AG10803 (cell line): ENCODE measurements at places on chromosomes 13 and 19.

- peak; percentile 31 for DNase-seq
Observed at GRCh38 chr13:51584731-51585672, 740 bp downstream of the WDFY2 start.

DNA sequence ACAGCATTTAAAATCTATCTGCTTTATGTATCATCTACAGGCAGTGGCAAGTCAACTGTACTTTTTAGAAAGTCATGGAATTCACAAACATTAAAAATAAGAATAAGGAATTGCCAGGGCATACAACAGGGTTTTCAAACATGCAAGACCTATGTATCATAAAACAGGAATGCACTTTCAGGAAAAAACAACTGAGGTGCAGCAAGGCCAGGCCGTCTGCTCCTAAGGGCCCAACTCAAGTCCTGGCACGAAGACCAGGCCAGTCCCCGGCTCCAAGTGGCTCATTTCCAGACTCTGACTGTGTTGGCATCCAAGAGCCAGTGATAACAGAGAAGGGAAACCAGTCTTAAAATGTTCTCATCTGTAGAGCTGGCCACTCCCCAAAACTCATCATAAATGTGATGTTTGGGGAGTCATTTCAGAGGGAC is 7.1 kb downstream of the RFX2 start:
- DNase-seq = peak; percentile 99

- DNase-seq = no peak
Observed at GRCh38 chr19:46296722-46297461, at the start of gene HIF3A. TSS of gene HIF3A (plus strand) at chr19:46297042. CDS start at chr19:46297077, 35 bp downstream.

DNA sequence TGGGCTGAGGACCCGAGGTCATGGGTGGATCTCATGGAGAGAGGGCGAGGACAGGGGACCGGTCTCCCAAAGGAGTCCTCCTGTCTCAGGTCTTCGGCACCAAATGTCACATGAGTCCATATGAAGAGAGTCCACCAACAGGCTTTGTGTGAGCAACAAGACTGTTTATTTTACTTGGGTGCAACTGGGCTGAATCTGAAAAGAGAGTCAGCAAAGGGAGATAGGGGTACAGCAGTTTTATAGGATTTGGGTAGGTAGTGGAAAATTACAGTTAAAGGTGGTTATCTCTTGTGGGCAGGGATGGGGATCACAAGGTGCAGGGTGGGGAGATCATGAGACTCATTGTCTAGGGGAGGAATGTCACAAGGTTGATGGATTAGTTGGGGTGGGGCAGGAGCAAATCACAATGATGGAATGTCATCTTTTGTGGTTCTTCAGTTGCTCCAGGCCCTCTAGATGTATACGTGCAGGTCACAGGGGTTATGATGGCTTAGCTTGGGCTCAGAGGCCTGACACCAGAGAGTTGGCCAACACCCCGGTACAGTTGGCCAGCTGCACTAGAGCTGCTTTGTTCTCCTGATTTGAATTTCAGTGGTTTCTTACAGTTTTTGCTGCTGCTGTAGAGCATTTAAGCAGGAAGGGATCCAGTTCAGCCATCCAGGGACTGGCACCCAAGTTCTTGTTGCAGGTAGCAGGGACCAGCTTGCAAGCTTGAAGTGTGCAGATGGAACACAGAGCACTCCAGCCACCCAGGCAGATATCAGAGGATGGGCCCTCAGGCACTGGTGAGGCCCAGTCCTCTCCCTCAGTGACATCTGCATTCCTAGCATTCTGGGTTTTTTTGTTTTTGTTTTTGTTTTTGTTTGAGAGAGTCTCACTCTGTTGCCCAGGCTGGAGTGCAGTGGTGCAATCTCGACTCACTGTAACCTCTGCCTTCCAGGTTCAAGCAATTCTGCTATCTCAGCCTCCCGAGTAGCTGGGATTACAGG is 26.4 kb upstream of the IGFL1 start:
- no peak for DNase-seq

- DNase-seq = no peak
Observed at GRCh38 chr13:112345826-112346172, 30.4 kb upstream of the SPACA7 start.

DNA sequence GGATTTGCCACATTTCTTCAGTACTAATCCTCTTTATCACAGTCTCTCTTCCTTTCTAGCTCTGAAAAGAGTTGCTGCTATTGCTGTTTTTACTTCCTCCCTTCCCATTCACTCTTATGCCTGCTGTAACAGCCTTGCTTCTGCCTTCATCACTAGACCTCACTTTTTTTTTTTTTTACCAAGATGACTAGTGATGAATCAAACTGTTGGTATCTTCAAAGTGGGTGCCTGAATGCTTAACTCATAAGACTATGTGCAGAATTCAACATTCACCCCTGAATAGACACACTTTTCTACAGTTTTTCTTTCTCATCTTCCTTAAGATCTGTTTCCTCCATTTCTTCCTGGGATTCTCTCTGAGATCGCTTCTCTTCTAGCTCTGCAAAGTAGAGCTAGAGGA is 217.2 kb upstream of the HTR2A start:
- peak; percentile 82 for DNase-seq

- no peak for DNase-seq
Observed at GRCh38 chr13:68199271-68199670, 969.1 kb upstream of the PCDH9 start.

DNA sequence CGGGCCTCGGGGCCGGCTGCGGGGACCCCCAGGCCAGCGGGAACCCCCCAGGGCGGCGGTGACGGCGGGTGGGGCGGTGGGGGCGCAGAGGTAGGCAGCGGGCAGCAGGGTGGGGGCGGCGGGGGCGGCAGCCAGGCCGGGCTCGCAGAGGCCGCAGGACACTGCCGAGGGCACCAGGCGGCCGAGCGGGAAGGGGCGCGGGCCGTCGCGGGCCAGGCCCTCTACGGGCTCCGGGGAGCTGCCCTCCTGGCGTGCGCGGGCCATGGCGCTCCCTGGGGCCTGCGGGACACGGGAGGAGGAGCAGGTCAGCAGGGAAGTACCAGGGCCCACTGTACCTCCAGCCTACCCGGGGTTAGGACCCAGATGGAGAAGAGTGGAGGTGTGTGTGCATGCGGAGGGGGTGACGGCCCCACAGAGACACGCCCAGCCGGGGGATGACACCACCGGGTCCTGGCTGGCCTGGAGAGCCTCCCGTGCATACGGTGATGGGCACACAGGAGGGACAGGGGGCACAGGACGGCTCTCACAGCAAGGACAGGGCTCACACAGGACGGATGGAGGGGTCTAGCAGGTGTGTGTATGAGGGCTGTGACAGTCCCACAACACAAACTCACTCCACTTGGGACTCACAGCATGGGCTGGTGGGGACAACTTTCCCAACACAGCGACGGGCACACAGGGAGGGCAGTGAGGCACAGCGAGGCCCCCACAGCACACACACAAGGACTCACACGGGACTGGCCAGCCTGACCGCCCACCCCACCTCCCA is 2.6 kb downstream of the BBC3 start:
- peak; percentile 48 for DNase-seq

- DNase-seq = peak; percentile 31
Observed at GRCh38 chr19:54439174-54439851, 9.7 kb upstream of the LENG8 start.

- DNase-seq = peak; percentile 75
Observed at GRCh38 chr19:3346677-3347353, 19.6 kb upstream of the NFIC start.

DNA sequence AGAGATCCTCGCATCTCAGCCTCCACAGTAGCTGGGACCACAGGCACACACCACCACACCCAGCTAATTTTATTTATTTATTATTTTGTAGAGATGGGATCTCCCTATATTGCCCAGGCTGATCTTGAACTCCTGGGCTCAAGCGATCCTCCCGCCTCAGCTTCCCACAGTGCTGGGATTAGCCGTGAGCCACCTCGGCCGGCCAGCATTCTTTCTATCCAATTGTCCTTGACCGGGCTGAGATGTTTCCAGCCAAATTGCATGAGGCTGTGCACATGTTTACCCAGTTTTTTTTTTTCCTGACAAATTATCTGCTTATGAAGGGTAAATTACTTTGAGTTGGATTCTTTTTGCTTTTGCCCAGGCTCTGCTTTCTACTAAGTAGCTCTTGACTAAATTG is 28.2 kb downstream of the UNC13A start:
- no peak for DNase-seq

- DNase-seq = no peak
Observed at GRCh38 chr13:95557013-95557412, 4.5 kb downstream of the CLDN10 start.

DNA sequence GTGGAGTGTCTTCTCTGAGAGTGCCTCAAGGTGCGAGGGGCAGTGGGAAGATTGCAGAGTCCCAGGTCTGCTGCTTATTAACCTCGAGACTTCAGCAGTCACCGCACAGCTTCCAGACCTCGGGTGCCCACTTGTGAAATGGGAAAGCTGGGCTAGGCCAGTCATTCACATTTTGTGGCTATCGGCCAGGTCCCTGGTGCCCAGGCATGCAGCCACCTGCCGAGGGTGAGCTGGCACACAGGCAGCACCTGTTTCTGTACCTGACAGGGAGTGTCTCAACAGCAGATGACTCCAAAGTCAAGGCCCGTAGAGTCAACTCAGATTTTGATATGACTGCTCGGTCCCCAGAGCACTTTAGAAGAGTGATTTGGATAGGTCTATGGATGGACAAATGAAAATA is 21.9 kb downstream of the UQCRFS1 start:
- DNase-seq = no peak

GRCh38 chr13:45817833-45818232 is 33.7 kb downstream of the SIAH3 start:
- no peak for DNase-seq

GRCh38 chr13:54357284-54357933 is 1328.8 kb downstream of the OLFM4 start:
- DNase-seq = no peak

DNA sequence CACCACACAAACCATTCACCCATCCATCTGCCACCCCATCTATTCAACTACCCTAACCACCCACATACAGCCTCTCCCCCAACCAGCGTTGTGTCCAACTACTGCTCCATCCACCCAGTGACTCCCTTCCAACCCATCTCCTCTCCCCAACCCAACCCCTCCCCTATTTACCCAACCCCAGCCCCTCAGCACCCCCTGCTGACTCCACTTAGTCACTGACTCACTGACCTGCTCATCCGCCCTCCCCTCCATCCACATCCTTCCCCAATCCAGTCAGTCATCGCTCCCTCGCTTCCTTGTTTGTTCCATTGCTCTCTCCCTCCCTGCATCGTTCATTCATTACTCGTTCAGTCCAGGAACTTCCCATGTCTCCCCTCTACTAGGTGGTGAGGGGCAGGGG is 39.2 kb downstream of the KCNC3 start:
- no peak for DNase-seq

- DNase-seq = peak; percentile 86
Observed at GRCh38 chr19:2962018-2962670, 15.2 kb upstream of the TLE6 start.

DNA sequence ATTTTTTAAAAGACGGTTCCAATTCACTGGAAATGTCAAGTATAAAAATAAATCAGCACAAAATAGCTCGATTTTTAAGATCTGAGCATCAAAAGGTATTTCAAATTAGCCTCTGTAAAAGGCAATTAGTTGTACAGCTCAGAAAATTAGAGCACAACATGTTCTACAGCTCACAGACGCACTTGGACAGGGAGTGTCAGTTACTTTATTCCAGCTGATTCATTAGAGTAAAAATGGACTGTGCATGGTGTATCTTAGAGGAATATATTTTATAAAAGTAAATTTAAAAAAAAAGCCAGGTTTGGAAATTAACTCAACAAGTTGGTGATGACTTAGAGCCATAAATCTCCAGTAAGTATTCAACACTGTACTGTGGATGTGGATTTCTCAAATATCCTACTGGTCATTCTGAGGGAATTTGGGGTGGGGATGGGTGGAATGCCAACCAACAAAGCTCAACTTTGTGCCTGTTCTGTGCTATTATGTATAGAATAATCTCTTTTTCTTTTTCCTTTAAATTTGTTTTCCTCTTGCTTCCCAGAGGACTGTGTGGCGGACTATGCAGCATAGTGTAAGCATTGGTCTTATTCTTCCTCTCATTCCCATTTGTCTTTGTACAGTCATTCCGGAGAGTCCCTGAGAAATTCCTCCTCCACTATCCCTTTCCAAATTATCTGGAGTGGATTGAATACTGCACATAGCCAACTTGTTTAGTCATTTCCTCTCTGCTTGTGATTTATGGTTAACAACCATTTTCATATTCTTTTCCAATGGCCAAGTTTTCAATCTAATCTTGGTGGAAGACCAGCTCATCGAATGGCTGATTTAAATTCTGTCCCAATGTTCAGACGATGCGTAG is 169.3 kb downstream of the DCT start:
- DNase-seq = peak; percentile 88

DNA sequence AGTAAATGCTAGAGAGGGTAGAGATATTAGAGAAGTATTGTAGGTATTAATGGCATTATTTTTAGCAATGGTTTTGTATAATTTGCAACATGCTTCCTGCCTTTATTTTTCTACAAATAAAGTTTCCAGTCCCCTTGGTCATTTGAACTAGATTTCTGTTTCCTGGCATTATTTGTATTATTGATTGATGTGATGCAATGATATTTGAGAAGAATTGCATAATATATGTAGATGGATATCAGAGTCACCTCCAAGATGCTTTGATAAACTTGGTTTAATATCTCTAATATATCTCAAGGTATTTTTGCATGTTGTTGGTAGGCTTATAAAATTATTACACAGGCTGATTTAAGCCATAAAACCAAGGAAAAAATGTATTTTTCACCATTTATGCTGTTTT is 1054.5 kb downstream of the SLITRK1 start:
- no peak for DNase-seq

GRCh38 chr19:15264061-15264932 is 32.0 kb upstream of the EPHX3 start:
- DNase-seq = peak; percentile 59

- DNase-seq = peak; percentile 41
Observed at GRCh38 chr13:52455677-52456041, 381 bp downstream of the CKAP2 start.

- no peak for DNase-seq
Observed at GRCh38 chr13:95505986-95506385, 46.5 kb upstream of the CLDN10 start.

GRCh38 chr19:52099497-52100138 is 4.1 kb upstream of the ZNF841 start:
- DNase-seq = no peak

DNA sequence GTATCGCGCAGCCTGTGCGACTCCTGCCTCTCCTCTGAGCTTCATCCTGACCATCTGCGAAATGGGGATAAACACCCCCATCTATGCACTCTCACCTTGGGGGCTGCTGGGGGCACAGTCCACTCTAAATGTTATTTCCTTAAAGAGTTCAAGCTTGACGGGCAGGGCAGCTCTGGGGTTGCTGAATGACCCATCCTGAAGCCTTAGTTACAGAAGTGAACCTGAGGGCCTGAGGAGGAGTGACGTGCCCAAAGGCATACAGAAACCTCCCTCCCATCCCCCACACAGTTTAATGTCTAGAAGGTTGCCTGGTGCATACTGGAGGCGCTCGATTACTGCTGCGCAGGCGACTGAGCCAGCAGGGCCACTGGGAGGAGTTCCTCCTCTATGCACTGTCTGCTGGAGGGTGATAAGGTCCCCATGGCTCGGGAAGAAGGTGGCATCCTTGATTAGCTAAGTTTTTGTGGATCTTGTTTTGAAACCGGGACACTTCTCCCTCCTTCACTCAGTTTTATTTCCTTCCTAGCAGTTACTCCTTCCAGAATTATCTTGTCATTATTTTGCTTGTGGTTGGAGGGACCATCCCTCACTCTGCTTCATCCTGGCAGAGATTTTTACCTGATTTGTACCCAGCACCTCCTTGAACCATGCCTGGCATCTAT is 572 bp upstream of the FKBP8 start:
- DNase-seq = peak; percentile 63

GRCh38 chr19:1007399-1008251 is 7.4 kb downstream of the GRIN3B start:
- no peak for DNase-seq

- no peak for DNase-seq
Observed at GRCh38 chr19:54383330-54383729, 18.6 kb upstream of the LAIR1 start.
